ENCODE measurements at places on chromosomes 5 and 9.

GRCh38 chr5:180353048-180353979 is at the start of gene GFPT2:
Gene GFPT2, minus strand, starts transcription at chr5:180353336. Its CDS starts 119 bp downstream, at chr5:180353217.
- peak; percentile 40 for DNase-seq

GRCh38 chr9:14395317-14396082 is 81.6 kb upstream of the NFIB start:
- no peak for DNase-seq

DNA sequence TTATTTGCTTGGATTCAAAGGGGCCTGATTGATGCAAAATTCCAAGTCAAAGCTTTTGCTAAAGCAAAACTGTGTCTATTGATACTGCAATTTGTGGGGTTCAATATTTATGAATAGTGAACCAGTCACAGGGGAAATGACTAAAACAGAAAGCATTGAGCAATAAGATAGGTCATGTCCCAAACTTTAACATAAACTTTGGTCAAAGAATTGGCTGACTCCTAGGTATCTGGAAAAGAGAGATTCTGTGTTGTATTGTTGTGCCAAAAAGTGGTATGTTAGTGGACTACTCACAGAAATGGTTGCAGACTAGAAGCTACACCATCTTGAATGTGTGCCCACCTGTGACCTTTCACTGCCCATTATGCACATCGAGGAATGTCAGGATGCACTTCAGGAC is 585.5 kb upstream of the RGMB start:
- no peak for DNase-seq

DNA sequence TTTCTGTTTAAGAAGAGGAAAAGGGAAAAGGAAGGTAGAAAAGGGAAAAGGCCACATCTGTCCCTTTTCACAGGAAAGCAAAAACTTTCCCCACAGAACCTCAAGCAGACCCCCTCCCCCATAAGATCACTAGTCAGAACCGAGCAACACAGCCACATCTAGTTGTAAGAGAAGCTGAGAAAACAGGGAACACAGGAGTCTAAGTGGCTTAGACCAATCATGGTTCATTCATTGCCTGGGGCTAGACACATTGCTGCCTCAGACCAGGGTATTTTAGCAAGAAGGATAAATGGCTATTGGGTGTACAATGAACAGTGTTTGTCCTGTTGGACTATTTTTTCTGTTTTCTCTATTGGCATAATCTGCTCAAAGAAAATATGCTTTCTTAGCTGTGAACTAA is 98.0 kb downstream of the ARL15 start:
- no peak for DNase-seq

- DNase-seq = no peak
Observed at GRCh38 chr5:64968591-64969110, 199.9 kb downstream of the CWC27 start.

- DNase-seq = no peak
Observed at GRCh38 chr9:87734106-87734505, 8.2 kb downstream of the CTSL start.

DNA sequence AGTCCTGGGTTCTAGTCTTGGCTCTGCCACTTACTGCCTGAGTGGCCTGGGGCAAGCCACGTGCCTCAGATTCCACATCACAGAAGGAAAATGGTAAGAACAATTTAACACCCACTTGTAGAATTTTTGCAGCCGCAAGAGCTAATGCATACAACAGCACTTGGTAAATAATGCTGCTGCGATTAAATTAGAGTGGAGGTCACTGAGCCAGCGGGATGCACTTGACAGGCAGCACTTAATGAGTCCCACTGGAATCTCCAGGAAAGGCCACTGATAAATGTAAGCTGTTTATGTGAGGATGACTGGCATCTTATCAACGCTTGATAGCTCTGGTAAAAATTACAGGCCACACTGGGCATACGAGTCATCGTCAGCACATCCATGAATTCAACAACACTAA is 59.4 kb upstream of the UBTD2 start:
- no peak for DNase-seq

DNA sequence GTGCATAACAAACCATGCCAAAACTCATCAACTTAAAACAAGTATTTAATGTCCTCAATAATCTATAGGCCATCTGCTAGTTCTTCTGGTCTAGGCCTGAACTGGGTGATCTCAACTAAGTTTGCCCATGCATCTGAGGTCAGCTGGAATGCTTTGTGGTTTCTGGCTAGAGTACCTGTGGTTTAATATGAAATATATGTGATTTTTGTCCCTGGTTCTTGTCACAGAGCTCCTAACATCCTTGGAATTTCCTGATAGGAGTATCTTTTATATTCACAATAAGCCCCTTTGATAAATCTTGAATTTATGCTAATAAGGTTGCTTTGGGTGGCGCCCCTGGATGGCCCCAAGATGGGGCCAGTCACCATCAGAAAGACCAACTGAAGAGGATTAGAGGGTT is 535.9 kb downstream of the DNAH5 start:
- DNase-seq = no peak

DNA sequence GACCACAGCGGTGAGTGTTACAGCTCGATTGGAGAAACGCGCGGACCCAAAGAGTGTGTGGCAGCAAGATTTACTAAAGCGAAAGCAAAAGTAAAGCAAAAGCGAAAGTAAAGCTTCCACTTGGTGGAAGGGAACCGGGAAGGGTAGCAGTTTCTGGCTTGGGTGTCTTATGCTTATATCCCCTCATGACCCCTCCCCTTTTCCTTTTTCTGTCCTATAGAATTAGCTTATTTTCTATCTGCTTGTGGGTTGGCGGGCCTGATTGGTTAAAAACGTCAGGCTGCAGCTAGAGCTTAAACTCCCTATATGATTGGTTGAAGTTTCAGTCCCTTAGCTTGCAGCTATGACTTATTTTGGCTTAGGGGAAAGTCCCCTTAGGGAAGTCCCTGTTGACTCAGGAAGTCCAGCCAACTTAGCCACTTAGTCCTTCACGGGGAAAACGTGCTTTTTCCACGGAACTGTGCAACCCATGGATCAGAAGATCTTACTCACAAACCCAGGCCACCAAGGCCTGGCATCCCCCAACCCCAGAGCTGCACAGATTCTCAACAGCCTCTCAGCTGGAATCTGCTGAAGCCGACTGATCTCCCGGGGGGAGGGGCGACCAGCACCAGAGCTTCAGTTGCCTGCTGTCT is 114.2 kb upstream of the ADAMTS16 start:
- DNase-seq = no peak

- no peak for DNase-seq
Observed at GRCh38 chr5:28164568-28164967, 1126.2 kb upstream of the CDH9 start.

DNA sequence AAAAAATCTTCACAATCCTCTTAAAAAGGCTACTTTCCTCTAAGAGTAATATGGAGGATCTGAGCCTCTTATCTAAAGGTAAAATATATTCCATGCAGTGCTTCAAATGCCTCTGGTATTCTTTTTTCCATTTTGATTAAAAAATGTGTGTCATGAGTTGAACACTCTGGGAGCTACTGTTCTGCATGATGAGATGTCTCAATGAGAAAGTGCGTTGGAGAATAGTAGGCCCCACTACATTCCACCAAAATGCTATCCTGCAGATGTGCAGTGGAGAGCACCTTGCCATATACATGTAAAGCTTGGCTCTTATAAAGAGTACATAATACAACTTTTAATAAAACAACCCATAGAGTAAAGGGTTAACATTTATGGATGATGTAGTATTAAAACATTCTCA is 26.3 kb downstream of the ALDH1A1 start:
- no peak for DNase-seq

- DNase-seq = no peak
Observed at GRCh38 chr9:117678871-117679270, 25.3 kb upstream of the TLR4 start.

DNA sequence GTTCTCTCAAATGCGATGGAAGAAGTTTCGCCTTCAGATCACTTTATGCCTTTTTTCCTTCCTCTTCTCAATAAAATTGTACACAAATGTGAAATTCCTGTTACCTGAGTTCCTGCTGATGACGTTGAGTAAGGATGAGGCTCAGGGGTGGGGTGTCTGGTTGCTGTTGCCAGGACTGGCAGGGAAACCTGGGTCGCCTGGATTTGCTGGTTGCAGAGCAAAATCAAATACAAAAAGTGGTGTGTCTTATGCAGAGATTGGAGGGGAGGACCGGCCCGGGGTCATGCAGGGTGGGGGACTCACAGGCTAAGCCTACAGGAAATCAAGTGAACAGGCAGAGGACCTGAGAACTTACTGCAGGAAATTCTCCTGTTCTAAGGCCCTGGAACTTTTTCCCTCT is 39.2 kb downstream of the ANXA2R start:
- no peak for DNase-seq

DNA sequence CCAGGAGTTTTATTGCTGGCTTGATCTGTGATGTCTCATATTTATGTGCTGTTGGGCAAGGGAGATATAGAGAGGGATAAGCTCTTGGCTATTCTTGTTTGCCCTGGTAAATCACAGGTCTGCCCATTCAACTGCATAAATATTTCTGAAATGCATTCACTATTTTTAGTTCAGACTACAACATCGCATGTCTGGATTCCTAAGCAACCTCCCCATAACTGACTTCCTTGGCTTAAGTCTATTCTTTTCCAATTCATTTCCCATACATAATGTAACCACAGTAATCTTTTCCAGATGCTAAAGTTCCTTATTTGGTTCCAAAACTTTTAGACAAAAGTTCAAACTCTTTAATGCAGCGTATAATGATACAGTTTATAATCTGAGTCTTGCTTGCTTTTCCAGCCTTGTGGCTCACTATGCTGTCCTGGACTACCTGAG is 321.4 kb upstream of the ACTBL2 start:
- no peak for DNase-seq

DNA sequence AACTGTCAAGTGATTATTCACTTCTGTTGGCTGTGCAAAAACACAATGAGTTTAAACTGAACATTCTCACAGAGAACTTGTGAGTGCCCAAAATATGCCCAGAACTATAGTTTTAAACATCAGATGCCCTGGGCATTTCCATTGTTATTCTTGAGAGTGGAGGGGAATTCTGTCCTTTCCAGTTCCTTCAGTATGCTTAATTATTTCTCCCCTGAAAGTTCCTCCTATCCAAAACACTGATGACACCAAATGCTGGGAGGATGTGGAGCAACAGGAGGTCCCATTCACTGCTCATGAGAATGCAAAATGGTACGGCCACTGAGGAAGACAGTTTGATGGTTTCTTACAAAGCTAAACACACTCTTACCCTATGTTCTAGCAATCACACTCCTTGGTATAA is 55.5 kb downstream of the ROR2 start:
- DNase-seq = no peak

DNA sequence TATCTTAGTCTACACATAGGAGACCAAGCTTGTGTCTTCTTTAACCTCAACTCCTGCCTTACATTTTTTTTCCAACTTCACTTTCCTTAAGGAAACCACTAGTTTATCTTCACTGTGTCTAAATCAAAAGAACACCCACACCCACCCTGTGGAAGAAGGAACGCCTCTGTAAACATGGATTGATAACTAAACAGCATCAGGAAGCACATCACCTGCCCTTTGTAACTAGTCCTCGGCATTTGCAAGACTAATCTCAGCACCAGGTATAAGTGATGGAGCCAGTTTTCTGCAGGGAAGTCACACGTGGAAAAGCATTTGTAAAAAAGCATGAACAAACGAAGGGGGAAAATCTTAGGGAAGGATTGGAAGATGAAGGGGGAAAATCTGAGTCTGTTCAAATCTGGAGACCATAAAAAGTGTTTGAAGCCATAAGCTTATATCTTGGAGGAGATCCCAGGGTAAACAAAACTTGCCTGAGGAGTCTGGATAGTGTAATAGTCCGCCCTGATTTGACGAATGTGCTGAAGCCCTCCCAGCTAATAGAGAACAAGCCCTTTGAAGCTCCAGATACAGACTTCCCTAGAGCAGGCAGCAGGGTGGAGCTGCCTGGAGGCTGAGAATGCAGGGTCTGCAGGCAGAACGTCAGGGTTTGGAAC is 117.3 kb upstream of the LHFPL2 start:
- DNase-seq = no peak

- no peak for DNase-seq
Observed at GRCh38 chr5:14722923-14723322, 58.4 kb downstream of the OTULIN start.

DNA sequence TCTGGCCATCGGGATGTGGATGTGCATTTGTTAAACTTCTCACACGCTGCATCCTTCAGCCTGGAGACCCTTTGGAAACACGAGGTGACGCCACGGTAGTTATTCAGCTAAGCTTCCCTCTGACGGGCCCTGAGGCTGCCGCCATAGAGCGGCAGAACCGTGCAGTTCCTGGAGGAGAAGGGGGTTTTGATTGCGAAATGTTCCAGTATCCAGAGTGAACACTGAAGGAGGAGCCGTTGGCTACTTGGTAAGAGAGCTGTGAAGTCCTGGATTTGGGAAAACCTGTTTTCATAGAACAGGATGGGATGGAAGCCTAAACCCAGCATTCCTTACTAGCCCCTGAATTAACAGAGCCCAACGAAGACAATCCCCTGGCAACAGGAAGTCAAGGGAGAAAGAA is 23.0 kb upstream of the EXOC3 start:
- DNase-seq = no peak

- no peak for DNase-seq
Observed at GRCh38 chr5:170405817-170406216, 16.6 kb upstream of the KCNMB1 start.

- no peak for DNase-seq
Observed at GRCh38 chr9:75200892-75201470, 112.7 kb downstream of the OSTF1 start.

- DNase-seq = no peak
Observed at GRCh38 chr5:88556406-88556805, 287.8 kb upstream of the TMEM161B start.

- DNase-seq = no peak
Observed at GRCh38 chr5:107919361-107919760, 248.6 kb upstream of the EFNA5 start.

DNA sequence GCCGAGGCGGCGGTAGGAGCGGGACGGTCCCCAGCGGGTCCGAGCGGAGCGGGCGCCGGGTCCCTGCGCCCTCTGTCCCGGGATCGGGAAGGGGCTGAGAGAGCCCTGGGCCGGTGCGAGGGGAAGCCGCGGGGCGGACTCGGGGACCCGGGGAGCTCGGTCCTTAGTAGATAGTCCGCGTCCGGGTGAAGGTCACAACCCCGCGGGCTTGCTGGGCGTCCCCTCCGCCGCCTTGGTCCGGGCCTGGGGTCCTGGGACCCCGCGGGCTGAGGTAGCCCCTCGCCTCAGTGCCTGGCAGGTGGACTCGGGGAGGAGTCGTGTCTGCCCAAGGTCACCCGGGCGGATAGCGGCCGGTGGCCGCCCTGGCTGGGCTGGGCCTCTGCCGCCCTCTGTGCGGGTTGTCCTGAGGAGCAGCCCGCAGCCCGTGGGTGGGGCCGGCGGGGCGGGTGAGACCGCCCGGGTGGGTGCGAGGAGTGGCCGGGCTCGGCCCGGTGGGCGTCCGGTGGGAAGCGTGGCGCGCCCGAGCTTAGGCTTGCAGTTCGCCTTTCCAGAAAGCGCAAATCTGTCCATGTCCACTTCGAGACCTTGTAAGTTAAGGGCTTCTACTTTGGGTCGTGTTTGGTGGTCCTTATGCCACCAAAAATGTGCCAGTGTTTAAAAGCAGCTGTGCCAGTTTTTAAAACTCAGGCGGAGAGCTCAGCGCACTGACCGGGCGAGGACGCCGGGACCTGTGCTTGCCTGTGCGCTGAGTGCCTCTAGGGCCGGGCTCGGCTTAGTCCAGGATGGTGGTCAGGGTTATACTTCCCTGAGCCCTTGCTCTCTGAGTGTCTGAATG is 554 bp downstream of the SDHA start:
- DNase-seq = peak; percentile 2

Measured in stimulated activated CD8-positive, alpha-beta memory T cell treated with anti-CD3 and anti-CD28 coated beads, Interleukin-7, amount 100 ng/mL, for 48 hours (primary cell).